ENCODE measurements at places on chromosomes 7 and 10.

DNA sequence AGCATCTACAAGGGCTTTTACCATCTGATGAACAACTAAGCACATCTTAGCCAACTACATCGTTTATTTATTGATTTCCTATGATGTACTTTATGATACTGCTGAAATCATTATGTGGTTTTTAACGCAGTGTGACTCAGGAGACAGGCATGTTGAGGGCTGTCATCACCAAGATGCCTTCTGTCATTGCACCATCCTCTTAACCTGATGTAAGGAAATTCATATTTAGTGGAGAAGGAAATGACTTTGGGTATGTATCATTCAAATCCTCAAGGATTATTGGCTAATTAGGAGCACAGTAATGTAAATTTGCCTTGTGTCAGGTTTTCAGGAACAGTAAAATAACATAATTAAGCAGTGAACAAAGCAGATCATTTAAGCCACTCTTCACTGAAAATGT, 138.5 kb upstream of the MGMT start:
- DNase-seq: no peak

- no peak for DNase-seq
Observed at GRCh38 chr7:29596593-29597178, 33.1 kb downstream of the PRR15 start.

GRCh38 chr10:44895280-44895679, 15.9 kb upstream of the TMEM72 start:
- no peak for DNase-seq

DNA sequence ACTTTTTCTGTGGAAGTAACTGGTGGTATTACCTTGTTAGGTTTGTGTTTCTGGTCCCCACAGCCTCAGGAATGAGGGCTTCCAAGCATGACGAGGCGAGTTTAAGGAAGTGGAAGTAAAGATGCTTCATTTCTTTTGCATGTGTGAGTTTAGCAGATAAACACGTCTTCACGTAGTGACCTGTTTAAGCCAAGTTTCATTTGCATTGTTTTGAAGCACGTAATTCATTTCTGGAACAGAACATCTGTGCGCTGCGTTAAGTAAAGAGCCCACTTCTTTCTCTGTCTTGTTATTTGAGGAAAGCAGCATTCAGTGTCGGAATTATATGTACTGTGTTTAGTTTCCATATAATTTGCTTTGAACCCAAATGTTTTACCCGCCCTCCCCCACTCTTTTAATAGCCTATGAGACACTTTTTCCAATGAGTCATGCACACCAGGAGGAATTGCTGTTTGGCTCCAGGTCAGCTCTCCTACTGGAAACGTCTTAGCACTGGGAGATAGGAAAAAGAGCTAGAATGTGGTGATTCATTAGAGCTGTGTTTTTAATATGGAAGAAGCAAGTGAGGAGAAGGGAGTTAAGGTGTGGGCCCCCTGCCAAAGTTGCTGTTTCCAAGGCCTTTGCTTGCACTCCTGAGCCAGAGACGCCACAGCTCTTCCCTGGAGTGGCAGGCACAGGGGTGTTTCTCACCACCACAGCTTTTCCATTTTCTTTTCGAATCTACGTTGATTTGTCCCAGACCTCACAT, 36.7 kb downstream of the BTBD16 start:
- peak; percentile 47 for DNase-seq

DNA sequence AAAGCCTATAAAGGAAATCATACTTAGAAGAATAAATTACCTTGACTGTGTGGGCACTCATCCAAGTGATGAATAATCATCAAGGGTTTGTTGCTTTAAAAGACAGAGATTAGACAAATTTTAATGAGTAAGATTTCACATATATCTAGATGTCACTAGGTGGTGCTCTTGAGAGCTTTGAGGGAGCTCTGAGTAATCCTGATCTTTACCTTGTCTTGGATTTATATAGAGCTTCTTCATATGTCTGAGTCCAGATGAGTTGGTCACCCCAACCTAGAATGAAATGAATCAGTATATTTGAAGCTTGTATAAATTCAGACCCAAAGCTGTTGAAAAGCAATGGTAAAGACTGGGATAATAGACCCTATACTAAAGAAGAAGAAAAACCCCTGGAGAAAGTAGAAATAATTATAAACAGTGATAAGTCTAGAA, 3.7 kb downstream of the AGR2 start:
- peak; percentile 54 for DNase-seq

- no peak for DNase-seq
Observed at GRCh38 chr10:34320265-34320664, 494.8 kb downstream of the PARD3 start.

DNA sequence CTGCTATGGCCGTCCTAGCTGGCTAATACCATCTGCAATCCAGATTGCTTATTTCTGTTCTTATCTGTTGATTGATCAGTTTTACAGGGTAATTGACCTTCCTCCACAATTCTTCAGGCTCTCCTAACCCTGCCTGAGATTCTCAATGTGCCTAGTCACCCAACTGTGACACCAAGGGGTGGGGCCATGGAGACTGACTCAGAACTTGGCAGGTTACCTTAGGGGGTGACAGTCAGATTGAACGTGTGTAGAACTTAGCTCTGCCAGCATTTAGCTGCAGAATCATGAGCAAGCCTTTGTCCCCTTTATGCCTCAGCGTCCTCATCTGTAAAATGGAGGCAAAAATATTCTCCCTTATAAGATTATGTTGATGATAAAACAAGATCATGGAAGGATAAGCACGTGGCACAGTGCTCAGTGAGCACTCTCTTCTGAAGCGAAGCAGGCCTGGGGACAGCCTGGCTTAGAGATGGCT, 19.1 kb upstream of the LEP start:
- peak; percentile 26 for DNase-seq

GRCh38 chr10:4270116-4270515, 485.1 kb upstream of the KLF6 start:
- DNase-seq: peak; percentile 82

DNA sequence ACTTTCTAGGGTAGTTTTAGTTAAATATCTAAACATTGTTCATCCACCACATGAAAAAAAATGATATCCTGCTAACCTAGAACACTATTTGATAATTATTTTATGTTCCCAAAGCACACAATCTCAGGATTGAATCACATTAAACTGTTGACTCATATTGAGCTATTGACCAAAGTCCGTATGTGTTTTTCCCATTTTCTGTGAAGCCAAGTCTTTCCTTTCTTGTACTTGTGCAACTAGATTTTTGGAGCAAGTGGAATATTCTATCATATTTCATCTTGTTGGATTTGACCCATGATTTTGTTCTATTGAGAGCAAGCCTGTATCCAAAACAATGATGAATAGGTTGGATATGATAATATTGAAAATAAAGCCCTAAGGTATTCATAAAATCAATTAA, 164.6 kb downstream of the SKAP2 start:
- DNase-seq: no peak

- DNase-seq: no peak
Observed at GRCh38 chr7:122727354-122727753, 24.6 kb upstream of the RNF148 start.

DNA sequence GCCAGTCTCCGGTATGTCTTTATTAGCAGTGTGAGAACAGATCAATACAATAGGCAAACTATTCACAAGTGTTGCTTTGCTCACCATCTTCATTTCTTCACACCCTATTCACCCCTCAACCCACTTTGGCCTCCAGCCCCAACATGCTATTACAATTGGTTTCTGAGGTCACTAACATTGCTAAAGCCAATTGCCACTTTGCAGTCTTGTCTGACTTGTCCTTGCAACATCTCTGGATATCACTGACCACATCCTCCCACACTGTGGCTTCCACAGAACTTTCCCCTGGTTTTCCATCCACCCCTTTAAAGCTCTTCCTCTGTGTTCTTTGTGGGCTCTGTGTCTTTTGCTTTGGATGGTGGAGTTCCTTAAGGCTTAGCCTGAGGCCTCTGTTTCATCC, 5.2 kb upstream of the APBB1IP start:
- DNase-seq: peak; percentile 97

- peak; percentile 97 for DNase-seq
Observed at GRCh38 chr7:4851459-4852422, 10.1 kb downstream of the PAPOLB start.

- DNase-seq: no peak
Observed at GRCh38 chr10:114650266-114650665, 7.8 kb downstream of the ABLIM1 start.

- peak; percentile 42 for DNase-seq
Observed at GRCh38 chr7:44348300-44348699, 22.9 kb upstream of the CAMK2B start.

DNA sequence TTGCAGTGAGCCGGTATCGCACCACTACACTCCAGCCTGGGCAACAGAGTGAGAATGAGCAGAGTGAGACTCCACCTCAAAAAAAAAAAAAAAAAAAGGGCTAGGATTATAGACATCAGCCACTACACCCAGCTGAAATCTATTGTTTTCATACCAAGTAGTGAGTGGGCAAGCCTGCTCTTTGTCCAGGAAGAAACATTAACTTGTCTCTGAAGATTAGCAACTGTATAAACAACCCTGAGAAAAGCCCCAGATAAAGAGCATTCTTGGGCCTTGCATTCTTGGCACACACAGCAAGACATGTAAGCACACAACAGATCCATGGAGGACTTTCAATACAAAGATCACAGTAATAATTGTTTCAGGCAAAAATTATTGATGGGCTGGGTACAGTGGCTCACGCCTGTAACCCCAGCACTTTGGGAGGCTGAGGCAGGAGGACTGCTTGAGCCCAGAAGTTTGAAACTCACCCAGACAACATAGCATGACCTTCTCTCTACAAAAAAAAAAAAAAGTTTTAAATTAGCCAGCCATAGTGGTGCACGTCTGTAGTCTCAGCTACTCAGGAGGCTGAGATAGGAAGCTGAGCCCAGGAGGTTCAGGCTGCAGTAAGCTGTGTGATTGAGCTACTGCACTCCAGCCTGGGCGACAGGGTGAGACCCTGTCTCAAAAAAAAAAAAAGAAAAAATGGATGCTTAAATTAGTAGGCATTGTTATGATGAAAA, 4.4 kb downstream of the PSPH start:
- DNase-seq: no peak

GRCh38 chr7:74441801-74442200, 11.9 kb upstream of the GTF2IRD1 start:
- DNase-seq: no peak

- no peak for DNase-seq
Observed at GRCh38 chr7:100483722-100484672, at the start of gene NYAP1. TSS of gene NYAP1 (plus strand) at chr7:100483927. CDS start at chr7:100485312, 1,385 bp downstream.

Measured in MV-4-11 (cell line).